ENCODE measurements at places on chromosomes 7 and 10.
A peak's percentile ranks its signal among the peaks of the same experiment; 100 is the strongest.

DNA sequence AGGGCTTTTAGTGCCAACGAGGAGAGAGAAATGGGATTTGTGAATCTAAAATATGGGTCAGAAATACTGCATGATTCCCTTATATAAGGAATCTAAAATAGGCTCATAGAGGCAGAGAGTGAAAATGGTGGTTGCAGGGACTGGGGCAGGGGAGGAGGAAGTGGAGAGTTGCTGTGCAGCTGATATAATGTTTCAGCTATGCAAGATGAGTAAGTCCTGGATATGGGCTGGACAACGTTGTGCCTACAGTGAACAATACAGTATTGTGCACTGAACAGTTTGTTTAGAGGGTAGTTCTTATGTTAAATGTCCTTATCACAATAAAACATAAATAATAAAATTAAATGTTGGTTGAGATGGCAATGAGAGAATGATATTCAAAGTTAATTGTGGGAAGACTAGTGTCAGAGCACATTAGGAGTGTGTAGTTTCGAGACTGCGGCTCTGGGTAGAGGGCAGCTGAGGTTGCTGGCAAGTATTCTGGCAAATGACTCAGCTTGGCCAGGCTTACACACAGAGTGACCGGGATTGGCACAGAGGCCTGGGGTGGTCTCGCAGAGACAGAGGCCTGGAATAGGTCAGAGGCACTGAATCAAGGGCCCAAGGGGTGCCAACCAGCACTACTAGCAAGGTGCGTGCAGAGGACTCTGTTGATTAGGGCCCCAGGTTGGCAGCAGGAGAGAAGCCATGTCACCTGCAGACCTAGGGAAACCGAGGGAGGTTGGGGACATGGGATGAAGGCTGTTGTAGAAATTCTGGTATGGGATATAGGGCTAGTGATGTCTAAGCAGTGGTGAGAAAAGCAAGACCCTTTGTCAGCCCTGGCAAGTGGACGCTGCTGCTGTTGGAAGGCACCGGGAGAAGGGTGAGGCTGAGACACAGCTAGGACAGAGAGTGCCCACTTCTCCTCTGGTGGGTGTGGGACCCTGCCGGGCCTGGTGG lies 2.8 kb upstream of the DEPP1 start:
- no peak for DNase-seq

GRCh38 chr7:96026611-96027010 lies 254.3 kb downstream of the DYNC1I1 start:
- no peak for DNase-seq

- no peak for DNase-seq
Observed at GRCh38 chr7:34357068-34357467, 300.9 kb upstream of the NPSR1 start.

GRCh38 chr7:116236020-116236630 lies 25.8 kb downstream of the TES start:
- peak; percentile 19 for DNase-seq

DNA sequence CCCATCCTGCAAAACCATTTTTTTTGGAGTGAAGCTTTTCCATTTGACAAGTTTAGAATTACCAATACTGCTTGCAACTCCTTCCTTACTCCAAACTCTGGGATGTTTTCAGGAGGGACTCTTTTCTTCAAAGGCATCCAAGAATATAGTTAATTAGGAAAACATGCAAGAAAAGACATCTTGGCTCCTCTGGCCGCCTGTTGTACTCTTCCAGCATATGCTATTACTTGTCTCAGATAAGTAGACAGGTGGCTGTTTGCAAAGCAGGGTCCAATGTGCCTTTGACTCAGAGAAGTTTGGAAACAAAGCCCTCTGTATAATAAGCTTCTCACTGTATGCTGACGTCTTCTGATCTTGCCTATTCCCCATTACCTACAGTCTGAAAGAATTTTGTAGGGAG lies 746.5 kb downstream of the AUTS2 start:
- no peak for DNase-seq

GRCh38 chr10:29374162-29374561 lies 85.3 kb downstream of the LYZL1 start:
- DNase-seq = no peak

GRCh38 chr10:14975672-14976273 lies 16.6 kb downstream of the MEIG1 start:
- no peak for DNase-seq

- no peak for DNase-seq
Observed at GRCh38 chr7:41063116-41063515, 639.8 kb downstream of the INHBA start.

- DNase-seq = no peak
Observed at GRCh38 chr10:19811540-19811939, 4.7 kb upstream of the PLXDC2 start.

- DNase-seq = no peak
Observed at GRCh38 chr7:82384779-82385178, 58.8 kb downstream of the CACNA2D1 start.

GRCh38 chr7:155510975-155511701 lies 35.2 kb downstream of the CNPY1 start:
- no peak for DNase-seq

GRCh38 chr10:63819753-63820329 lies 298.6 kb downstream of the REEP3 start:
- peak; percentile 28 for DNase-seq

- DNase-seq = no peak
Observed at GRCh38 chr10:49666685-49667084, 12.8 kb upstream of the C10orf53 start.

DNA sequence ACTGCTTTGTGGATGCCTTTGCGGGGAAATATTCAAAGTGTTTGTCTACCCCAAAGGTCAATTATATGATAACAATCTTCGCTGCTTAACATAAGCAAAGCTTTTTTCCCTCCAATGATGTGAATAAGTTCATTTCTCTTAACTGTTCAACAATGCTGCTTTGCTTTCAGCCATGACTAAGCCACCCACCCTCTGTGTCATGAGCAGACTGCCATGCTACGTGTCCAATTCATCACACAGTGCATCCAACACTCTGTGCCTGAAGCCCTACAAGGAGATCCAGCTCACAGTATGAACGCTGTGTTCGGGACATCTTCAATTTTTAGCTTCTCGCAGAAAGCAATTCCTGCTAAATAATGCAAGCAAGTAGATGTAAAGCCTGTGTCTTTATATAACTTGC lies 5.7 kb upstream of the TAS2R40 start:
- no peak for DNase-seq

- no peak for DNase-seq
Observed at GRCh38 chr7:22696541-22697228, 30.3 kb upstream of the IL6 start.

GRCh38 chr7:130334274-130334673 lies 10.3 kb upstream of the CPA5 start:
- DNase-seq = no peak

DNA sequence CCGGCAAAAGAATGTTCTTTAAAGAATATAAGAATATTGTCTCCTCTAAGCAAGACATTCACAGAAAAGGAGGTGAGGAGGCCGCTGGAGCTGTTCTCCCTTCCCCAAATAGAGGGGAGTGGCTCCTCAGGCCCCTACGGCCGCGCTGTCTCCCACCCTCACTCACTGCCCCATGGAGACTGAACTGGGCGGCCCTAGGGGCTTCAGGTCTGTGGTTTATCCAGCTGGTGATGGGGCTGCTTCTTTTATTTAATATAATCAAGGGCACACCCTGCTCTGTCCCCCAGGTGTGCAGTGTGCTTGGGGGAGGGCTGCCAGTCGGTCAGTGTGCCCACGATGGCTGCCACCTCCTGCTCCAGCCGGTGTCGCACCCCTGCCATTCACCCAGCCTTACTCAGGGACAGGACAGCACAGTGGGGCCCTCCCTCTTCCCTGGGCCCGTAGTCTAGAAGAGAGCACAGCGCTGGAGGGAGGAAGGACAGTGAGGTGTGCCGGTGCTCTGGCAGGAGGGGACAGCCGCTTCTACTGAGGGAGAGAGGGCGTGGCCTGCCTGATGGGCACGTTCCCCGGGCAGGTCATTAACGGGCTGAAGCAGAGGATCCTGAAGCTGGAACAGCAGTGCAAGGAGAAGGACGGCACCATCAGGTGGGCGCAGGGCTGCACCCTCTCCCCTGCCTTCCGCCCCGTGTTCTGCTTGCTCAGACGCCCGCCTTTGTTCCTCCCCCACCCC lies 23.4 kb downstream of the IQCE start:
- DNase-seq = no peak

GRCh38 chr7:108026647-108027046 lies 23.7 kb upstream of the LAMB1 start:
- no peak for DNase-seq

GRCh38 chr7:70018700-70019099 lies 420.4 kb downstream of the AUTS2 start:
- no peak for DNase-seq

DNA sequence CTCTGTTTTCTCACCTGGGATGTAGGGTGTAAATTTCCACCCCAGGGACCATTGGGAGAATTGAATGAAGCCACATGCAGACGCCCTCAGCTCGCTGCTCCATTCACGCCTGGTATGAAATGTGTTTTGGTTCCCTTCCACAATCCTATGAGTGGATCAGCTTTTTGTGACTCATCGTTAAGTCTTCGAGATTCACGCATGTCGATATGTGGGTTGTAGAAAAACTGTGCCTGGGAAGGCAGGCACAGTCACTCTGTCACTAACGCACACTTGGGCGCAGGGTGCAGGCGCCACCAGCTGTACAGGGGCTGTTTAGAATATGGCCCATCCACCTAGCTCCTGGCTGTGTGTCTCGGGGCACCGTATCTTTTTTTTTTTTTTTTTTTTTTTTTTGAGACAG lies 64.2 kb upstream of the SH2B2 start:
- no peak for DNase-seq

DNA sequence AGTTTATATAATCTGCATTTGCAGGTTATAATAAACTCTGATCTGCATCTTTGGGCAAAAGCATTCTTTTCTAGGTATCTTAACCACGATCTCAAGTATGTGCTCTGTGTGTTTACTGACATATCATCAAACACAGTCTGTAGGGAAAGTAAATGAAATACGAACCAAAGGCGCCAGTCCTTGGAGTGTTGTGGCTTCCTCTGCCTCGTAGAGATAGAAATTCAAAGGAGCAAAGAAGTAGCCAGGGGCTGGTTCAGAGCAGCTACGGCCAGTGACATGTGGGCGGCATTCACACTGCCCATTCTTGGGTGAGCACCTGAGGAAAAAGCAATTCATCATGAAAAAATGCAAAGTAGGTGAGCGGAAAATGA lies 38.7 kb downstream of the LAMB4 start:
- no peak for DNase-seq

- DNase-seq = no peak
Observed at GRCh38 chr7:149140831-149141230, 6.4 kb upstream of the ZNF398 start.

DNA sequence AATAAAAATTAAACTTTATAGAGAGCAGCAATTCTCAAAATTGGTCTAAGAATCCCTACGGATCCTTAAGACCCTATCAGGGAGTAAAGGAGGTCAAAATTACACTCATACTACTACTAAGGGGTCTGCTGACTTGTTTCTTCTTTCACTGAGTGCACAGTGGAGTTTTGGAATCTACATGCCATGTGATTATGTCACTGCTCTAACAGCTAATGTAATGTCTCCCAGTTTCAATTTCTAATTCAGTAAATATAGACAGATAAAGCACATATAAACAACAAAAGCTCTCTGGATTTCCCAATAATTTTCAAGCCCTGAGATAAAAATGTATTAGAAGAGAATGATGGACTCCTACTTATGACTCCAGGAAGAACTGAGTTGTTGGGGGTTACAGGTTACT lies 74.6 kb downstream of the WAPL start:
- no peak for DNase-seq

- DNase-seq = peak; percentile 37
Observed at GRCh38 chr7:8155836-8156235, 106.1 kb downstream of the ICA1 start.

- DNase-seq = no peak
Observed at GRCh38 chr10:133010095-133010842, 67.9 kb upstream of the CFAP46 start.

DNA sequence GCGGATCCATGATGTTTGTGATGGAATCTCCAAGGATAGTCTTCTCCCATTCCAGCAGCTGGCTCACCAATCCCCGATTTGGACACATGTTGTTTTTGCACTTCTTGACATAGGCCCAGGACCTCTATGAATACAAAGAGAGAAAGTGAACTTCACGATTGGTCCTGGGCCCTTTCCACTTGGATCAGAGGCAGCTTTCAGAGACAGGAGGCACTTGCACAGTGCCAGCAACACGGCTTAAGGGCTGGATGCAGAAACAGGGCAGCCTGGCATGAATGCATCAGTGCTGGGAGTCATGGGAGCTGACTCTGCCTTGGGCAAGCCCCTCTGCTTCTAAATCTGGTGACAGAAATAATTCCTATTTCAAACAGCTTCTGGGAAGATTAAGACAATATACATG lies 2.1 kb upstream of the TMEM120A start:
- DNase-seq = no peak

DNA sequence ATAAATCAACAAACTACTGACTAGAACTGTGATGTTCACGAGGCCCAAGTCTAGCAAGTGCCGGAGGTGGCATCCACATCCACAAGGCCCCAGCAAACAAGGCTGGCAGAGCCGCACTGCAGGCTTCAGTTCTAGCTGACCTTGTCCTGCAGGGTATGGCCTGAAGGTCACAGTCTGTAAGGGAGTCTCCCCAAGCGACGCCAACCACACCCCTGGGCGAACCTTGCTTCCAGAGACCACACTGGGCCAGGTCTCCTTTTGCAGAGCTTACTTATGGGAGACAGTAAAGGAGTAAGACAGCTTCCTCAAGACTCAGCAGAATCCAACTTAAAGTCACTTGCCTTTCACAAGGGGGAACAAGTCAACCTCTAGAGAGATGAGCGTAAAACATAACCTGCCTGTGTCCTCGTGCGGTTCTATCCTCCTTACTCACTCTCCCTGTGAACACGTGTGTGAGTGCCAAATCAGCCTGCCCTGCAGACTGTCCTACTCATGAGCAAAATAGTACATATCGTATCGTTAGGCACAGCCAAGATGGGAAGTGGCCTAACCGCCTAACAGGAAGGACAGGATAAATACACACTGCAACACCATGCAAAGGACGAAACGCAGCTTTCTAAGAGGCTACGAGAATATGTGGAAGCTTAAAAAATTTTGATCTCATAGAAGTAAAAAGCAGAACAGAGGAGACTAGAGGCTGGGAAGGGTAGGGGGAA lies 22.7 kb downstream of the FAM53B start:
- no peak for DNase-seq

- no peak for DNase-seq
Observed at GRCh38 chr10:133565441-133566294, at the start of gene SYCE1. Gene SYCE1, minus strand, starts transcription at chr10:133565583. Its CDS starts 54 bp downstream, at chr10:133565529.

GRCh38 chr10:50529660-50530059 lies 94.1 kb downstream of the SGMS1 start:
- no peak for DNase-seq

GRCh38 chr10:53357587-53357986 lies 585.0 kb upstream of the MBL2 start:
- DNase-seq = no peak

- no peak for DNase-seq
Observed at GRCh38 chr10:50623663-50624412, at the start of gene SGMS1. Gene SGMS1, minus strand, starts transcription at chr10:50623956. Its CDS starts 279,842 bp downstream, at chr10:50344114.

GRCh38 chr10:119680650-119681081 lies 29.5 kb downstream of the BAG3 start:
- DNase-seq = no peak
